ENCODE measurements at places on chromosomes 11 and 22. TPM values are rescaled to one million over a fixed set of nuclear protein-coding genes. Genes with fewer than 3 reads are reported as not detected.

GRCh38 chr11:101003468-101003867, 126.1 kb downstream of the PGR start:
- no peaks in the 10 kb centered on the region for H3K36me3 ChIP-seq
- H3K4me3 ChIP-seq: no peak overlapping the region
- H3K27me3 ChIP-seq: peaks cover 19% of the 10 kb centered on the region
- no peaks in the 10 kb centered on the region for H3K4me1 ChIP-seq
- no peak for DNase-seq

DNA sequence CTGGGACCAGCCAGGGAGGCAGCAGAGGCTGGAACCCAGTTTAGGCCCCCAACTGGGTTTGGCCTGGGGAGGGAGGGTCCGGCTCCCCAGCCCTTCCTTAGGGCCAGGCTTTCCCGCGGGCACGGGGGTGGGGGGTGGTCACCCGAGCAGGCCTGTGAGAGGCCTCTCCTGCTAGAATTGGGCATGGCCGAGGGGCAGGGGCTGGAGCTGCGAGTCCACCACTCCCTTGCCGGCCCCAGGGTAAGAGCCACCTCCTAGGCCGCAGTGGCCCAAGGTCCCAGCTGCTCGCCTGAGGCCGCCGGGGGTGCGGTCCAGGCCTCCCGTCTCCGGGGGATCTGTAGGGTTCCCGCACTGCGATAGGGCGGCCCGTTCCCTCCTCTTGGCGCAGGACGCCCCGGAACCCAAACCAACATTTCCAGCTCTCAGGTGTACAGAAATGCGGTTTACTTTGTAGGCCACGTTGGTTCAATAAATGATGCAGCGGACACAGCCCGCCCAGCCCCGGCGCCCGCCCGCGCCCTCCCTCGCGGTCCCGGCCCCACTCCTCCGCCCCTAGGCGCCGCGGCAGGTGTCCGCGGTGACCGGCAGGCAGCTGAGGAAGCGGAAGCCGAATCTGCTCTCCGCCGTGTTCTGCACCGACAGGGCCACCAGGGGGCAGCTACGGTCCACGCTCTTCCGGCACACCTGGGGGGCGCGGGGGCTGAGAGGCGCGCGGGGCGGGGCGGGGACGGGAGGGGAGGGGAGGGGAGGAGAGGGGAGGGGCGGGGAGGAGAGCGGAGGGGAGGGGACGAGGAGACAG, 5.9 kb downstream of the LMNTD2 start:
- DNase-seq: no peak
- no peak overlapping the region for H3K27ac ChIP-seq
- no peaks in the 10 kb centered on the region for H3K4me1 ChIP-seq

DNA sequence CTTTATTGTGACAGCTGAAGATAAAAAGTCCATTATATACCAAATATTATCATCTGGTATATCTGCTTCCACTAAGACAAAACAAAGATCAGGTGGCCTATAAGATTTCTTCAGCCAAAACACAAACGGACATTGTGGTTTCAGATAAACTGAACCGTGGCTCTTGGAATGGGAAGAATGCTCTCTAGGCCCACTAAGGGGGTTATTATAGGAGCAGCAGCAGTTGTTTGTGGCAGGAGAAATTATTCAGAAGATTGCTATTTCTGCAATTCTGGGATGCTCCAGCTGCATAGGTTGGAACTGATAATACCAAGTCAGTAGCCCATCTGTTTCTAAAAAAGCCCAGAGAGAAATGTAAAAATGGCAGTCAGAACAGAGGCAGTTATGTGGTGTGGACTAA, 145.3 kb downstream of the NCAM1 start:
- DNase-seq: no peak
- H3K27ac ChIP-seq: no peak overlapping the region
- no peak overlapping the region for H3K4me3 ChIP-seq
- no peaks in the 10 kb centered on the region for H3K36me3 ChIP-seq
- H3K27me3 ChIP-seq: peaks cover 5% of the 10 kb centered on the region
- H3K4me1 ChIP-seq: peaks cover 10% of the 10 kb centered on the region

- no peak for DNase-seq
- H3K4me3 ChIP-seq: no peak overlapping the region
- no peaks in the 10 kb centered on the region for H3K36me3 ChIP-seq
- peak overlapping the region; percentile 85 for H3K27ac ChIP-seq
- H3K27me3 ChIP-seq: no peaks in the 10 kb centered on the region
Measured at GRCh38 chr11:75337195-75337654, 14.2 kb downstream of the ARRB1 start.

DNA sequence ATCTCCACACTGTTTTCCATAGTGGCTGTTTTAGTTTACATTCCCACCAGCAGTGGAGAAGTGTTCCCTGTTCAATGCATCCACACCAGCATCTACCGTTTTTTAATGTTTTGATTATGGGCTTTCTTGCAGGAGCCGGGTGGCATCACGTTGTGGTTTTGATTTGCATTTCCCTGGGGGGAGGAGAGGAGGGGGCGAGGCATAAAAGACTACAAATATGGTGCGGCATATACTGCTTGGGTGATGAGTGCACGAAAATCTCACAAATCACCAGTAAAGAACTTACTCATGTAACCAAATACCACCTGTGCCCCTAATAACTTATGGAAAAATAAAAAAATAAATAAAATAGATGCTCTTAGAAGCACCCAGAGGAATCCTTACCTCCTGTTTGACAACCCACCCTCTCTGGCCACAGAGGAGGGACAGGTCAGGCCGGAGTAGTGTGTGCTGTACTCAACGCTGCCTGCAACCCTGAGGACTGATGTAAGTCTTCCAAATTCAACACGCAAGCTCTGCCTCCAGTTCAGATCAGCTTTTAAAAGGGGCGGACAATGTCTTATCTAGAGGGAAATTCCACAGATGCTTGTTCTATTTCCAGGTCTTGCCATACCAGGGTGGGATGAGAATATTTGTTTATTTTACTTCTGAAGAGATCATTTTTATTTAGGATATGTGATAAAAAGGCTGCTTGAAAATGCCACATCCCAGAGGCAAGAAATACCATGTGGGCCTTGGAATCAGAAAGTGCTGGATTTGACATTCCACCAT, 329.6 kb upstream of the B3GAT1 start:
- no peak for DNase-seq
- no peaks in the 10 kb centered on the region for H3K27me3 ChIP-seq
- peaks cover 1% of the 10 kb centered on the region for H3K4me1 ChIP-seq
- H3K4me3 ChIP-seq: no peak overlapping the region

- H3K36me3 ChIP-seq: peaks cover 58% of the 10 kb centered on the region
- H3K27ac ChIP-seq: no peak overlapping the region
- DNase-seq: no peak
- H3K4me1 ChIP-seq: no peaks in the 10 kb centered on the region
- H3K27me3 ChIP-seq: no peaks in the 10 kb centered on the region
Measured at GRCh38 chr22:30025221-30025620, 55.0 kb upstream of the HORMAD2 start.

DNA sequence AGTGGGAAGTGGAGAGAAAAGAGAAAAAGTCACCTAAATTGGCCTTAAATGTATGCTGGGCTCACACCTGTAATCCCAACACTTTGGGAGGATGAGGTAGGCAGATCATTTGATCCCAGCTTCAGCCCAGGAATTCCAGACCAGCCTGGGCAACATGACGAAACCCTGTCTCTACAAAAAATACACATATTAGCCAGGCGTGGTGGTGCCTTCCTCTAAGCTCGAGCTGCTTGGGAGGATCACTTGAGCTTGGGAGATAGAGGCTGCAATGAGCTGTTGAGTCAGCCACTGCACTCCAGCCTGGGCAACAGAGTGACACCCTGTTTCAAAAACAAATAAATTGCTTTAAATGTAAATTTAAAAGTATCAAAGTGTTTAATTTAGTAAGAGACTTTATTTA, 3.9 kb downstream of the CBL start:
- H3K4me3 ChIP-seq: no peak overlapping the region
- H3K4me1 ChIP-seq: peaks cover 28% of the 10 kb centered on the region
- no peak for DNase-seq

GRCh38 chr22:28139961-28140360, 220.9 kb upstream of the PITPNB start:
- no peak for DNase-seq
- no peaks in the 10 kb centered on the region for H3K36me3 ChIP-seq
- H3K4me1 ChIP-seq: peaks cover 73% of the 10 kb centered on the region
- H3K4me3 ChIP-seq: peak overlapping the region; percentile 31
- H3K27ac ChIP-seq: peak overlapping the region; percentile 85

- DNase-seq: no peak
- no peak overlapping the region for H3K27ac ChIP-seq
- H3K36me3 ChIP-seq: no peaks in the 10 kb centered on the region
- no peaks in the 10 kb centered on the region for H3K27me3 ChIP-seq
- peaks cover 26% of the 10 kb centered on the region for H3K4me1 ChIP-seq
- no peak overlapping the region for H3K4me3 ChIP-seq
Measured at GRCh38 chr11:720642-721246, 14.7 kb downstream of the EPS8L2 start.

DNA sequence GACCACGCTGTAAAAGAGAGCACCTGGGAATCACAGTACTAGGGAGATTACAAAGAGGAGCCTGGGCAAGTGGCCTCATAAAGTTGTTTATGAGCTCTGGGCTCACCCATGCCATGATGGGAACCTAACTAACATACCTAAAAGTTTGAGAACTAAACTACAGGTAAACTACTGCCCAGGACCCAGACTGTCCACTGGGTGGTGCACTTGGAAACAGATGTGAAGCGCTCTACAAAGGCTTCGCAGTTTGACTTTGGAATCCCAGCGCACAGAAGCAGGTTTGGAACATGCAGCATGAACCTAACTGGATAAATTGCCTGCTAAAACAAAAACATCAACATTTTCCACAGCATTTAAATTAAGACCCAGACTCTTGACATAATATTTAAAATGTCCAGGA, 418.6 kb downstream of the FAM181B start:
- no peak overlapping the region for H3K27ac ChIP-seq
- H3K4me1 ChIP-seq: no peaks in the 10 kb centered on the region
- no peak overlapping the region for H3K4me3 ChIP-seq
- no peaks in the 10 kb centered on the region for H3K36me3 ChIP-seq
- no peak for DNase-seq
- H3K27me3 ChIP-seq: peaks cover 15% of the 10 kb centered on the region

DNA sequence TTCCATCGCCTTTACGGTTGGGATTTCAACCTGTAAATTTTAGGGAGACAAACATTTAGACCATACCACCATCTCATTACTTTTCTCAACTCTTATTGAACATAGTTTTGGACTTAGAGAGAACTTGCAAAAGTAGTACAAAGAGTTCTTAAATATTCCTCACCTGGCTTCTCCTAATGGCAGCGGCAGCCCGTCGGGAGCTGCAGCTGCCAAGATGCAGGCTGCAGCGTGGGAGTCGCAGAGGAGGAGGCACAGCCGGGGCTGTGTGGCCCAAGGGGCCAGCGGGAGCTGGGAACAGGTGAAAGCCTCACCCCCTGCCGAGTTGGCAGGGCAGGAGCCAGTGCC, 23.1 kb upstream of the RNASEH2C start:
- H3K4me1 ChIP-seq: peaks cover 7% of the 10 kb centered on the region
- H3K27ac ChIP-seq: no peak overlapping the region
- DNase-seq: no peak
- peaks cover 14% of the 10 kb centered on the region for H3K27me3 ChIP-seq

DNA sequence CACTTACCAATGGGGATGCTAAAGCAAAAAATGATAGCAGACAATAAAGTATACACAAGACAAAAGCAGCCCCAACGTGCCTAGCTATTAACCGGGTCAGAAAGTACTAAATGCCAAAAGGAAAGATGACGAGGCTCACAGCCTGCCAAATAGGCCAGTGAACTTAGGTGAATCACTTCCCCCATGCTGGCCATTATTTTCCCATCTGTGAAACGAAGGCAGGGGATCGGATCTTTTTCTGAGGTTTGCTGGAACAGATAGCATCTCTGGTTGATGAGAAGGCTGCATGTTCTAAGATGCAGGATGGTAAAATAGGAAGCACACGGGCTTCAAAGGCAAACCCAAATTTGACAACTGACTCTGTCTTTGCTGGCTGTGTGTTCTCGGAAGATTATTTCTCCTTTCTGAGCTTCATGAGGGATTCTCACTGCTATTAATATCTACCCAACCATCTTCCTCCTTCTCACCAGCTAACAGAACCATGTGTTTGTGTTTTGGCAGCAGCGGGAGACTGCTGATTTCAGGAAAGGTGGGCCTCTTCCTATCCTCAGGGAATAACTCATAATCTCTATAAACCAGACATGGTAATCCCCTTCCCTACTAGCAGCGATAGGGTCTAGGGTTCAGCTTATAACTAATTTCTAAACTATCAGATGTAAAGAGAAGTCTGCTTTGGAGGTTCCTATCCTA, 390.7 kb downstream of the LARGE1 start:
- H3K36me3 ChIP-seq: no peaks in the 10 kb centered on the region
- no peak overlapping the region for H3K27ac ChIP-seq
- no peak for DNase-seq
- H3K4me3 ChIP-seq: no peak overlapping the region

DNA sequence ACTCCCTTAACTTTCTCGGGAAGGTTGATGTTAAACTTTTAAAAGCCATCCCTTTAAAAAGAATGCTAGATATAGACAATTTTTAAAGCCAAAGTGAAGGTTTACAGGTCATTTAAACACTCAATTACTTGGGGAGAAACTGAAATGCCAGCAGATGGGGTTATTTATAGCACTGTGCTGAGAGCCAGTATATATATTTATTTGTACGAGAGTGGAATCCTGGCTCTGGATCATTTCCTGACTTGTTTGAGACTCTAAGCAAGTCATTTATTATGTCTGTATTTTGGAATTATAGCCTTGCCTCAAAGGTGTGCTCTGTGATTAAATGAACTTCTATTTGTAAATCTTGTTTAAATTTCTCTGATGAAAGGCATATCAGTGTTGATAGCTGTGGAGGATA, 6.8 kb upstream of the ZBED5 start:
- H3K27ac ChIP-seq: peak overlapping the region; percentile 62
- no peaks in the 10 kb centered on the region for H3K27me3 ChIP-seq
- peaks cover 3% of the 10 kb centered on the region for H3K36me3 ChIP-seq
- DNase-seq: no peak

GRCh38 chr11:69437001-69437875, 44.2 kb upstream of the LINC01488 start:
- H3K27me3 ChIP-seq: no peaks in the 10 kb centered on the region
- peak overlapping the region; percentile 64 for H3K27ac ChIP-seq
- DNase-seq: no peak
- peaks cover 30% of the 10 kb centered on the region for H3K4me1 ChIP-seq
- no peak overlapping the region for H3K4me3 ChIP-seq

GRCh38 chr11:20712912-20713311, 43.5 kb downstream of the NELL1 start:
- no peak overlapping the region for H3K27ac ChIP-seq
- no peak for DNase-seq
- H3K4me1 ChIP-seq: no peaks in the 10 kb centered on the region
- no peaks in the 10 kb centered on the region for H3K36me3 ChIP-seq
- no peak overlapping the region for H3K4me3 ChIP-seq

Gene OVOL1
- total RNA-seq: not detected

Gene TEX54
- not detected for total RNA-seq

Gene TUT1
- 12.7 TPM for total RNA-seq

Gene KCNK4
- 0.43 TPM for total RNA-seq

Gene OR51E2
- total RNA-seq: 0.40 TPM

Gene GAL
- total RNA-seq: not detected

Gene ANO5
- total RNA-seq: not detected

Gene PNPLA5
- not detected for total RNA-seq

Gene TESMIN
- 0.55 TPM for total RNA-seq

All from osteocyte (in vitro differentiated cells).